Stimulated activated effector memory CD8-positive, alpha-beta T cell treated with anti-CD3 and anti-CD28 coated beads, Interleukin-12 subunit alpha, Interleukin-12 subunit beta, amount 100 ng/mL, for 72 hours (primary cell): ENCODE measurements at places on chromosomes 7 and 10.

DNA sequence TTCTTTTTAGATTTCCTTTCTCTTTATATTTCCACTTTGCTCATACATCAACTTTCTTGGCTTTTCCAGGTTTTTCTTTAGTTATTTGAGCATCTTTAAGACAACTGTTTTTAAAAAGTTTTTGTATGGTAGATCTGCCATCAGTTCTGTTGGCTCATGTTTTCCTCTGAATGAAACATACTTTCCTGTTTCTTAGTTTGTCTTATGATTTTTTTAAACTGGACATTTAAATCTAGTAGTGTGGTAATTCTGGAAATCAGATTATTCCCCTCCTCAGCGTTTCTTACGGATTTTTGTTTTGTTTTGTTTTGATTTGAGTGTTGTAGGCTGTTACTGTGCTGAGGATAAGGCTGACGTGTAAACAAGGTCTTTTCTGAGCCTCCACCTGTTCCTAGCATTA lies 33.8 kb upstream of the ITGB8 start:
- no peak for DNase-seq

GRCh38 chr7:98917331-98917730 lies 39.0 kb downstream of the TRRAP start:
- DNase-seq, result no peak

DNA sequence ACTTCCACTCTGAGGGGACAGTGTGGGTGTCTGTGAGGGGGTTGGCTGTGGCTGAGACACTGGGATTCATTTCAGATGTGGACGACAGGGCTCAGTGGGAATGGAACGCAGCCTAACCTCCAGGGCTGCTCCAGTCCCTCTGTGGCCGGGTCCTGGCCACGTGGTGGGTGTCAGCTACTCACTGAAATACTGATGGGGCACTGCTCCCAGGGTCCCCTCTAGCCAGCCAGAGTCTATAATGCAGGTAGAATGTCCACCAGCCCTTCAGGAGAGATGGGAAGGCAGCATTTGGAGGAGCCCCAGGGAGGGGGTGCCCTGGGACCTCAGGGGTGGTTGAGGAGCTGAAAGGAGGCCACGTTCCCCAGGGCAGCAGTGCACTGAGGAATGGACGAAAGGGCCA lies 87.2 kb upstream of the LANCL2 start:
- no peak for DNase-seq

GRCh38 chr7:157352516-157352915 lies 15.7 kb downstream of the DNAJB6 start:
- no peak for DNase-seq

DNA sequence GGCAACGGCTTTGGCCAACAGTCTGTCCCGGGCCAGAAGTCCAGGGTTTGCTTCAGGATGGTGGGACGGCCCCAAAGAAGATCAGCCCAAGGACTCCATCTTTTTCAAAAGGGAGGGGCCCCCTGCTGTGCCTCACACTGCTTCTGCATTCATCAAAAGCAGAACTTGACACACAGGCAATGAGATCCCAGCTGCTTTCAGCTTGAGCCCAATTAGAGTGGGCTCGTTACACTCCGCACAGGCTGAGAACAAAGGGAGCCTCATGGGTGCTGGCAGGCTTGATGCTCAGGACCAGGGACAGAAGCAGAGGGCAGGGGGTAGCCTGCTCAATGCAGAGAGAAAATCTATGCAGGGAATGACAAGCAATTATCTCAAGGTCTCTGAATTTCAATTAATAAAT lies 45.5 kb downstream of the VOPP1 start:
- no peak for DNase-seq

DNA sequence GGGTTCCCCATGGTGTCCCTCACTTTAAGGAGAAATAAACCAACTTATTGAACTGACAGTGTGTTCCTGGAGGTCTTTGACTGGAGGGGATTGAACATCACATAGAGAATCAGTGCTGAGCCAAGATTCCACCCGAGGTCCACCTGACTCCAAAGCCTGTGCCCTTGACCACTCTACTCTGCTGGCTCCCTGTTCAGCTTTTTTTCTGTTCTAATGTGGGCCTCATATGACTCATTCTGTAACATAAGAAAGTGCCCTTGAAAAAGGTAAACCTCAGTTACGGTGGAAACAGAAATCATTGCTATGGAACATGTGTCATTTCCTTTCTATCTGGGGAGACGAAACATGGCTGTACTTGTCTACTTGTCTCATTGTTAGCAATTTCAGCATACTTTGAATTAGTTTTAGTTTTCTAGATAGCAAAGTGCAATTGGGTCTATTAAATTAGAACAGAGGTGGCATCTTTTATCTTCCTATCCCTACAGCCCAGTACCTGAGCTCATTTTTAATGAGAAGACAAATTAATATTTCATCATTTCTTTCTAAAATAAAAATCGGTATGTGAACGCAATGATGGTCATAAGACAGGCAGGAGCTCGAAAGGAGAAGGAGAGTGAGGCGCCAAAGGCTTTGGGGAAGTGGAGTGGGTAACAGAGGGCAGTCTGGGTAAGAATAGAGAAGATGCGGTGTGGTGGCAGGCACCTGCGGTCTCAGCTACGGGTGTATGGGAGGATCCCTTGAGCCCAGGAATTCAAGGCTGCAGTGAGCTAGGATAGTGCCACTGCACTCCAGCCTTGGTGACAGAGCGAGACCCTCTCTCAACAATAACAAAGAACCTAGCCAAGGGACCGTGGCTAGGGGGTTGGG lies 1.5 kb downstream of the GSDME start:
- DNase-seq, result no peak

DNA sequence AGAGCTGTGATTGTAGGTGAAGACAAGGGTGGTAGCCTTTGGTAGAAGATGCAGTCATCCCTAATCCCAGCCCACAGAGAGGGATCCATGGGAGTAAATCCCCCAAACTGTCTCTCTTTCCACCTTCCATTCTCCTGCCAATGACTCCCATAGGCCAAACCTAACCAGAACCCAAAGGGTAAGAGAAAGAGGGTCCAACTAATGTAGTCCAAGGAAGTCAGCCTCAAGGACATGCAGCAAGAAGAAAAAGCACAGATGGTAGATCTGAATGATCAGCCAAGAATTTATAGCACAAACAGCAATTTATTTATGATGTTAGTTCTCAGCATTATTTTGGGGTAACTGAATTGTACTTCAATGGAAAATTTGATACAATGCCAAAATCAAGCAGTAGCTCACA lies 87.7 kb downstream of the ST8SIA6 start:
- DNase-seq, result no peak

DNA sequence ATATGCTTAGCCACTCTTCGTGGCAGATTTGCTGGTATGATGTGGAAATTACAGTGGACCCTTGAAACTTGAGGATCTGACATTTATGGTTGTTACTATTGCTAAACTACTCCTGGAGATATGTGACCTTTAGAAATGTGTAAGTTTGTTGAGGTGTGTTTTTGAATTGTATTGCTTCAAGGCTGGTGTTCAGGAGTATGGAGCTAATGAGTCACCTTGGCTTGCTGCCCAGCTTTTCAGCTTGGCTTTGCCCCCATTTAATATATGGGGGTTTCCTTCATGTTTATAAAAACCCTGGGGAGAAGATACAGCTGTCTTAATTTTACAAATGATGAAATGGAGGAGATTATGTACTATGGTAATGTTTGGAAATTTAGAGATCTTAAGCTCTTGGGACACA lies 11.6 kb downstream of the HBP1 start:
- DNase-seq, result no peak

DNA sequence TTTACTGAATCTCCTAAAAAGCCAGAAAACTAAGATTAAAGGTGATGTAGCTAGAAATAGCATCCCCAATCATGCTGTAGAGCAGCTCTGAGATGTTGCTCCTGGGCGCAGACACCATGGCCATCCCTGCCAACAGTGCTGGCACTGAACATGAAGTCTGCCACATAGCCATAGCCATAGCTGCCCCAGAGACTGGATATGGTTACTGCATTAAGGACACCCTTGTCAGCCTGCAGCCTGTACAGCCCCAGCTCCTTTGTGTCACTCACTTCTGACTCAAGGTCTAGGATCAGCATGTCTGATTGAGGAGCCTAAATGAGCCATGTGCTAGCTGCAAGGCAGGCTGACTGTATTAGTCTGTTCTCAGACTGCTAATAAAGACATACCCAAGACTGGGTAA lies 284.6 kb downstream of the RPS24 start:
- peak; percentile 25 for DNase-seq

DNA sequence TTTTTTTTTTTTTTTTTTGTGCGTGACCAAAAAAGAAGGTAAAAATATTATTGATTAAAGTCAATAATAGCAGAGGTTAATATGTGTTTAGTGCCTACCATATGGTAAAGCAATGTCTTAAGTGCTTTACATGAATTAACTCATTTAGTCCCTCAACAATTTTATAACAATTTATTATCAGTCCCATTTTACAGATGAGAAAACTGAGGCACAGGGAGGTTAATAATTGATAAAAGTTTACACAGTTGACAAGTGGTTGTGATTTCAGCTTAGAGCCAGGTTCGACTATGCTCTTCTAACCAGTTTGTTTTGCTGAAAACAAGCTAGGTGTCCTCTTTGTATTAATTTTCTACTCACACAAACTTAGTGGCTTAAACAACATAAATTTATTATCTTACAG lies 67.0 kb downstream of the EXOC4 start:
- no peak for DNase-seq

- DNase-seq, result peak; percentile 82
Observed at GRCh38 chr7:128791121-128791971, at the start of gene CCDC136. TSS of gene CCDC136 (plus strand) at chr7:128791968. CDS start at chr7:128792412, 444 bp downstream.

GRCh38 chr7:65796205-65796604 lies 76.7 kb upstream of the VKORC1L1 start:
- DNase-seq, result no peak

- no peak for DNase-seq
Observed at GRCh38 chr7:80819503-80819902, 99.3 kb downstream of the SEMA3C start.

DNA sequence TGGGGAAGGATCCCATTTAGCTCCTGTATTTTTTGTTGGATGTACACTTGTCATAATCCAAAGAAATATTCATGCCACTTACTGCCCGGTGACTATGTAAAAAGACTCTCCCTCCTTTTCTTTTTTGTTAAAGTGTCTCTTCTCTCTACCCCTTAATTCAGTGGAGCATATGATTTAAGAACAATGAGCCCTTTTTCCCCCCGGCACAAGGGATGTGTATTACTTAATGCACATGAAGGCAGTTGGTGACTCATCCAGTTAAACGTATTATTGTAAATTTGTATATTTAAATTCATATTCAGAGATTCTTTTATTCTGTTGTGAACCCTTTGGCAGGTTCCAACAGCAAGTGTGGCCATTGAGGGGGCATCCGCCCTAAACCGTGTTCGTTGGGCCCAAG lies 241.9 kb downstream of the SLC25A13 start:
- DNase-seq, result no peak

- no peak for DNase-seq
Observed at GRCh38 chr10:15052121-15052520, 8.4 kb downstream of the OLAH start.

DNA sequence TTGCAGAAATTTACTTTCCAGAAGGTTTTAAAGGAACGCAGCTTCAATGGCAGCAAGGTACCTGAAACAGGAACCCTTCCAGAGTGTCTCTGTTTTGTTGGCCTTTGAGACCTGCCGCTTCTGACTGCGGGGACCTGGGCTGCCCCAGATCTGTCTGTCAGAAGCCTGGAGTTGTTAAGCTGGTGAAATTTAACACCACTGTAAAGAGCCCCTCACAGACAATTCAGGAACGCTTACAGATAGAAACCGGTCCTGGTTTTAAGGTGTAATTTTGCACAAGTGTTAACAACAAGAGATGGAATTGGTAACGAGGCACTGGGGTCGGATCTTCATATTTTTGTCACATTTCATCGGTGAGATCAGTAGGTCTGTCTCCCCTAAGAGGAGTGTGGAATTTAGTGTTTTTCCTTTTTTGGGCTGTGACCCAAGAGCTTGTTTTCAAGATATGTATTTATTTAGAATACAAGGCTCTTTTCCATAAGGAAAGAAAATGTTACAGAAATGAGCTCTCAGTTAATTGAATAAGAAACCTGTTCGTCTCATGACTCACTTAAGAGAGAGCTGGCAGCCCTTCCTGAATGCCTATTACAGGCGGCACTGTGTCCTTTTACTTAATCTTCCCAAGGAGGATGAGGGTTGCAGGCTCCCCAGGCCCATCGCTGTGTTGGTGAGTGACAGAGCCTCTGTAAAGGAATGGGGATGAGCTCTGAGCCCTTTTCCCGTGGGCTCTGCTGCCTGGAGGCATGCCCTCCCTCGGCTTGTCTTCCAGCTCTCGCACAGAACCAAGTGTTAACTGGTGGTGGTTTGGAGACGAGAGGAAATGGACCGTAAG lies 168.7 kb downstream of the CUX1 start:
- no peak for DNase-seq

DNA sequence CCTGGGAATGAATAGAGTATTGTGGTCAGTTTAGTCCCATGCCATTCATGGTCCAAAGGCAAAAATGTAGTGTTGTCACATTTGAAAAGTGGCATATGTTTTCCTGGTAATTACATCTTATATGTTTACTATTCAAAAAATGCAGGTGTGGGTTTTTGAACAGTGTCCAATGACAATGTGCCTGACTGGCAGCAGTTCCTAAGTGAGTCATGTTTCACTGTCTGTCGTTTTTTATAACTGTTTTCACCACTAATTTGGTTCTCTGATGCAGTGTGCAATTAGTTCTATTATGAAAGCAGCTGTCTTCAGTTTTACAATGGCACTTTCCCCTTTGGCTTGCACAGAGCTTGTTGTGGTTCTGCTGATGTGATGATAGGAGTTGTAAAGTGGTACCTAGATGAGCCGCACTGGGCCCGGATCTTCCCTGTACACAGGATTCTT lies 162.3 kb downstream of the SEM1 start:
- DNase-seq, result no peak

DNA sequence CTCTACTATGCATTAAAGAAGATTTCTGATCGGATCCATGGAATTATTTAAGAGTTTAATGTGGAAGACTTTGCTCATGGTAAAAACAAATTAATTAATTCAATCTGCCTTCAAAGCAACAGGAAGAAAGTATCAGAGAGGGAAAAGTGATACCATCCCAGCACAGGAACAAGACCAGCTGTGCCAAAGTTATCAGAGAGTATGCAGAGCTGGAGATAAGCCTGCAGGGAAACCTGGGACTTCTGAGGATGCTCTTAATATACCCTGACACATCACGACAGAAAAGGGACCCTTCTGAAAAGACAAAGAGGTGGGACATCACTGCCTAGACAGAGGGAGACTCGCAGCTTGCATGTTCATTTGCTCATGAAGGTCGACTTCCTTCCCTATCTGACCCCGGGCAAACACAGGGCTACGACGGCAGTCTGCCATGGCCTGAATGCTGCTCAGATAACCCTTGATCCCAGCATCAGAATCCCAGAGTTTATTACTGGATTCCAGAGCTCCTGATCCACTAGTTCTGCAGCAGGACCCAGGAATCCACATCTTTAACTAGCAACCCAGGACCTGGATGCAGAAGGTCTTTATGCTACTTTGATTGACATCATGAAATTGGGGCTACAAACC lies 29.5 kb downstream of the FAM171A1 start:
- no peak for DNase-seq

- DNase-seq, result no peak
Observed at GRCh38 chr7:84117304-84117703, 77.3 kb downstream of the SEMA3A start.
